ENCODE measurements at places on chromosomes 7 and 10.

GRCh38 chr7:105885387-105886111 is 9.2 kb upstream of the ATXN7L1 start:
- no peak for DNase-seq

GRCh38 chr10:86067436-86068050 is 299.1 kb downstream of the GRID1 start:
- no peak for DNase-seq

GRCh38 chr7:127245607-127246006 is 7.1 kb downstream of the GRM8 start:
- DNase-seq = no peak

- DNase-seq = no peak
Measured at GRCh38 chr10:90222372-90222771, 521.0 kb downstream of the KIF20B start.

GRCh38 chr10:109997233-109997632 is 10.6 kb upstream of the ADD3 start:
- DNase-seq = no peak

- no peak for DNase-seq
Measured at GRCh38 chr10:84341538-84341856, 13.1 kb downstream of the CCSER2 start.

DNA sequence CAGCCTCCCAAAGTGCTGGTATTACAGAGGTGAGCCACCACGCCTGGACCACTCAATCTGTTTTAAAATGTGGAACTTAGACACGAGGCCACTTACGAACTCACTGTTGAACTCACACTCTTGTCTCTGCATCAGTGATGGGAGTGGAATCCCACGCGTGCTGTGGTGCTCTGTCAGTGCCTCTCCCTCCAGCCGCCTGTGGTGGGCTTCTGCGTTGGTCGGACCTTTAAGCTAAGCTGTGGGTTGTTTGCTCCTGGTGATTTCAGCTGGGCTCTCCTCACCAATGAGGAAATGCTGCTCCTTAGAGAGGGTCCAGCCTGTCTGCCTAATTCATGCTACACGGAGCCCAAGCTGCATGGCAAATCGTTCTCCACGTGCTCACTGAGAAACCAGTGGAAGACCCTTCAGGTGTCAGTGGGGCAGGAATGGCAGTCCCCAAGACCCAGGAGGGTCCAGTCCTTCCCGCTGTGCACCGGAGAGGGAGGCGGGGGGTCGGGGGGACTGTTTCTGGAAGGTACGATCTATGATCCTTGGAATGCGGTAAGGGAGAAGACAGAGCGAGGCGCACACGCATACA is 17.9 kb upstream of the PRKAR1B start:
- DNase-seq = no peak

DNA sequence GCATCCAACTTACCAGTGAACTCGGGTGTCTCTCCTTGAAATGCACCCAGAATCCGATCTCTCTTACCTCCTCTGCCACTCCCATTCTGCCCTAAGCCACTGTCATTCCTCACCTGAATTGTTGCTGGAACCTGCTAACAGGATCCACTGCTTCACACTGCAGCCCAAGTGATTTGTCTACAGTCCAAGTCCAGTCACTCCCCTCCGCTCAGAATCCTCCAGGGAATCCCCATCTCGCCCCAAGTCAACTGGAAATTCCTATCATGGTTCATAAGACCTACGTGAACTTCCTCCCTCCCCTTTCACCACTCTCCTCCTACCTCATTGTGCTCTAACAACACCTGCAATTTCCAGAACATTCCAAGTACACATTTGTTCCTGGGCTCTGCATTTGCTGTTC is 91.3 kb downstream of the SCRN1 start:
- DNase-seq = no peak

Measured in stimulated activated CD8-positive, alpha-beta memory T cell treated with anti-CD3 and anti-CD28 coated beads, Interleukin-4, amount 100 ng/mL, for 4 hours (primary cell).